ENCODE measurements at places on chromosomes 3 and 15.

DNA sequence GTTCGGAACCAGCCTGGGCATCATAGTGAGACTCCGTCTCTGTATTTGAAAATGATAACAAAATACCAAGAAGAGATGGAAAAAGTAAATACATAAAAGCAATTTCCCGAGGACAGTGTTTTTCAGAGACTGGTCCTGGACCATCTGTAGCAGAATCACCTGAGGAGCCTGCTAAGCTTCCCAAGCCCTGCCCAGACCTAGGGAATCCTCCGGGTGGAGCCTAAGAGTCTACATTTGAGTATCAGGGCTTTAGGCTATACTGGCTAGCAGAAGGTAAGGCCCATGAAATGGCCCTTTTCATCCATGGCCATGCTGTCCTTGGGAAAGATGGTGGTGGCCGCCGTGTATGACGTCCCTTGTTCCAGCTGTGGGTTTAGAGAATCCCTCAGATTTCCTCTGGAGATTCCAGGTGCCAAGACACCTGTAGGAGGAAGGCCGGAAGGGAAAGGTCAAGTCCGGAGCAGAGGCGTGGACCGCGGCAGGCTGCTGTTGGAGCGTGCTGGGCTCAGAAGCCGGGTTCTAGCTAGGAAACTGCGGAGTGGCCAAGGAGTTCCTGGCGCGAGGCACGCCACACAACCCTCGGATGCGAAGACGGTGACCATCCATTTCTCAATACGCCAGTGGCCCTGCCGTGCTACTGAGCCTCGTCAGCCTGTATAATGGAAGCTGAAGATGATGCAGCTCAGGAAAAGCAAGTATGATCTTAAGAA, 50.9 kb downstream of the TMEM44 start:
- DNase-seq, result no peak

DNA sequence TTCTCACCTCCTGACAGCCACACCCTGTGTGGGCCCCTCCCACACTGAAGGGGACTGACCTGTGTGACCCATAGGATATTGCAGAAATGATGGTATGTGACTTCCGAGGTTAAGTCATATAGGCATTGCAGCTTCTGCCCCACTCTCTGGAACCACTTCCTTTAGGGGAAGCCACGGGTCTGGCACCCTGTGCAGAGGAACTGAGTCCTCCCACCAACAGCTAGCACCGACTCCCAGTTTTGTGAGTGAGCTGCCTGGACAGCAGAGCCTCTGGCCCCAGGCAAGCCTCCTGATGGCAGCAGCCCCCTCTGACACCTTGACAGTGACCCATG, 24.6 kb upstream of the SLC6A6 start:
- no peak for DNase-seq

- DNase-seq, result no peak
Measured at GRCh38 chr3:192514754-192515663, 212.3 kb downstream of the FGF12 start.

- no peak for DNase-seq
Measured at GRCh38 chr3:71901645-71902044, 116.7 kb upstream of the PROK2 start.

DNA sequence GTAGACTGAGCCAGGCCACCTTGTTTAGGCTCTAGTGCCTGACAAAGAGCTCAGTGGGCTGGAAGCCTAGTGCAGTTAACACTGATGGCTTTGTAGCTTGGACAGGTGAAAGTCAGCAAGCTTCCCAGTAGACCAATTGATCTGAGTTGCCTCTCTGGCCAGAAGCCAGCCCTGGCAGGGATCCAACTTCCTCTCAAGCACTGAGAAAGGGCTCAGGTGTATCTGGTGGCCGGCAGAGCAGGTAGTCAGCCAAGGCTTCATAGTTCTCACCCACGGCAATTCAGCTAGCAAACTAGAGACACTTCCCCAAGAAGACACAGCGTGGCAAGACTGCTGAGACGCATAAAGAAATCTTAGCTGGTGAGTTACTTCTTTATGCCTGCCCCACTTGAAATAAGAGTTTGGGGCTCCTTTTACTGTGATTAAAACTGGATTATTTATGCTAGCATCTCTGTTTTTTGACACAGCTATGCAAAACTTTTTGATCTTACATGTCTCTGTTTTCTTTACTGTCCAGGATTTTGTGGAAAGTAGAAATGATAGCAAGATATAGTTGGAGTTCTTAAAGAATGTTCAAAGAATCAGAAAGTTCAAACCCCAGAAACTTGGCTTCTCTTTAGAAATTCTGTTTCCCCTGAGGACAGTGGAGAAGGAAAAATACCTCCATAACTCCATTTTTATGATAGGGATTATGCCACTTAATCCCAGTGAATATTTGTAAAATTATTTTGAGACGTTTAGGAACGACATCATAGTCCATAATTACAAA, 8.4 kb upstream of the CA12 start:
- no peak for DNase-seq

GRCh38 chr3:192060160-192060781, 599.3 kb downstream of the PYDC2 start:
- no peak for DNase-seq

DNA sequence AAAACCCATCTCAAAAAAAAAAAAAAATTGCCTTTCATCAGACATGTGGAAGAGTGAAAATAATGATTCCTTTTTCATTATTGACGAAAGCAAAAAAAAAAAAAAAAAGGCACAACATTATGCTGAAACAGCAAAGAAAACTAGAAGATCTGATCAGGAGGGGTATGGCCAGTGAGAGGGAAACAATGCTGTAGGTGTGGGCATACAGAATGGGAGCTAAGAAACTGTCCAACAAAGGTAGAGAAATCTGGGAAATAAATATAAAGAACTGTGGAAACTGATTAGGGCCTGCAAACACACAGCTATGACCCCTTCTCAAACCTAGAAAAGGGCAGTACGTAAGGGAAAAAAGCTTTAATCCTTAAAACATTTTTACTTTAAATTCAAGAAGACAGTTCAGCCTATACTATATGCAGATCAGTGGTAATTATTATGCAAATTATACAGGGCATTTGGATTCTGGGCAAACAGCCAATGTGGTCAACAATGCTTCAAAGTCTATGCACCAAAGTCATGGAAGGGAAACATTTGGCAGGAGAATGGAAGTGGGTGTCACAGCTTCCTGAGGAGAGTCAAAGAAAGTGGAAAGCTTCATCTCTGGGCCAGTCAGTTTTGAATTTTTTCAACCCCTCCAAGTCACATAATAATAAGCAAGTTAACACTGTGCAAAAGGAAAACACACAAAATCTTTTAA, 68.3 kb upstream of the SLC12A8 start:
- no peak for DNase-seq

DNA sequence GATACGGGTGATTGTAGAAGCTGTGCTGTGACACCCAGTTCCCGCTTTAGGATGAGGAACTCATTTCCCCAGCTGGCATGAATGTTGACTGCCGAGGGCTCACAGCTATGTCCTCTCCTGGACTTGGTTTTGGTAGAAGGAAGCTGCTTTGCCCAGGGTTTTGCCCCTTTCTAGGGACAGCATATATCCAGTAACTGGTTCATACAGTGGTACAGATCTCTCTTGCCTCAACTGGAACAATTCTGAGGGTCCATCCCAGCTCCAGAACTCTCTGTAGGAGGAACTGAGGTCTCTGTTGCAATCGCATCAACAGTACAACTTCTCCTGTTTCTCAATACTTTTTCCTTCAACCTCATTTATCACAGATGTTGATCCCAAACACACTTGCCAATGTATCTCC, 54.5 kb upstream of the FNDC3B start:
- DNase-seq, result no peak

GRCh38 chr15:39504808-39505207, 76.1 kb upstream of the THBS1 start:
- DNase-seq, result peak; percentile 66

GRCh38 chr3:24199775-24200247, 254.7 kb downstream of the NR1D2 start:
- peak; percentile 36 for DNase-seq

DNA sequence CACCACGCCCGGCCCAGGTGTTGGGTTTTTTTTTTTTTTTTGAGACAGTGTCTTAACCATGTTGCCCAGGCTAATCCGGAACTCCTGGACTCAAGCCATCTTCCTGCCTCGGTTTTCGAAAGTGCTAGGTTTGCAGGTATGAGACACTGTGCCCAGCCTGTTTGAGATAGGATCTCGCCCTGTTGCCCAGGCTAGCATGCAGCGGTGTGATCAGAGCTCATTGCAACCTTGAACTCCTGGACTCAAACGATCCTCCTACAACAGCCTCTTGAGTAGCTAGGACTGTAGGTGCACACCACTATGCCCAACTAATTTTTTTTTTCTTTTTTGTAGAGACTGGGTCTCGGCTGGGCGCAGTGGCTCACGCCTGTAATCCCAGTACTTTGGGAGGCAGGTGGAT, 20.3 kb upstream of the ITPKA start:
- DNase-seq, result no peak

DNA sequence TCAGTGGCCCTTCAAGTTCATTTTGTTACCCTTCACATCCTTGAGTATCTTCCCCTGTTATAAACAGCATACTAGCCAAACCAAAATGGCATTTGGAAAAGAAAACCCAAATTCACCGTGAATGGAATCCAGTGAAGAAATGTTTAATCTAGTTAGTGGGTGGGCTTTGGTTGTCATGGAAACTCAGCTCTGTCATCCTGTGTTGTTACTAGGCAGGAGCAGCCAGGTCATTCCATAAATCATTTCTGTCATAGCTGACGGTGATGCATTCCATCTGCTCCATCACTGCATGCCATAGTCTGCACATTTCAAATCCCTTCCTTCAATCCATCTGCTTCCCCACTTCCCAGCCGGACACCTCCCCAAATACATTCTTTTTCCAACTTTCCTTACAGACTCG, 140.4 kb upstream of the CGNL1 start:
- no peak for DNase-seq

DNA sequence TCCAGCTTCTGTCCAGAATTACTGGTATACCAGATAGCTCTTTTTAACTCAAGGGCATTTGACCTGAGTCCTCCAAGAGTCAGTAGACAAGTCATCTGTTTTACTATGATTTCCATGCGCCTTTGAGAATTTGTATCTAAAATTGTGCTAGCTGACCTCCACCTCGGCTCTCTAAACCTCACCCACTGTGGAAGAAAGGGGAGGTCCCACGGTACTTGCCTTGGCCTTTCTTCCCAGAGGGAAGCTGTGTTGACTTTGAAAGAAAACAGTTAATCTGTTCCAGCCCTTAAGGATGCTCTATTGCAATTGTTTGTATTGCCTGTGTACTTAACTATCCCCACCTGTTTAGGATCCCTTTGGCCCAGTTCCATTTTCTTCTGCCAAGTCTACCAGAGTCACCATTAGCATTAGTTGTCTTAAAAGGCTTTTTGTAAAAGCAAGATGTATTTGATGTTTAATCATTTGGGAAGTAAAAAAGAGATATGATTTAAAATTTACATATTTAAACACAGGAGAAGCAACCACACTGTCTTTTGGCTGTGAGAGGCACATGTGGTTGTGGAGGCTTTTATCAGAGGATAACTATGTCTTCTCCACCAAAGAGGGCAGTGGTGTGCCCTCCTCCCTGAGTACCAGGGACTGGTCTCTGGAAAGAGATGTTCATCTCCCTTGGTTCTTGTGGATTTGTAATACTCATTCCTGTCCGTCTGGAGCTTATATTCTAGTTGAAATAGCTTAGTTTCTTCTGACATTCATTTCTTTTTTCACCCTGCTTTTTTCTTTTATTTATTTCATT, 88.8 kb downstream of the CRTC3 start:
- no peak for DNase-seq

DNA sequence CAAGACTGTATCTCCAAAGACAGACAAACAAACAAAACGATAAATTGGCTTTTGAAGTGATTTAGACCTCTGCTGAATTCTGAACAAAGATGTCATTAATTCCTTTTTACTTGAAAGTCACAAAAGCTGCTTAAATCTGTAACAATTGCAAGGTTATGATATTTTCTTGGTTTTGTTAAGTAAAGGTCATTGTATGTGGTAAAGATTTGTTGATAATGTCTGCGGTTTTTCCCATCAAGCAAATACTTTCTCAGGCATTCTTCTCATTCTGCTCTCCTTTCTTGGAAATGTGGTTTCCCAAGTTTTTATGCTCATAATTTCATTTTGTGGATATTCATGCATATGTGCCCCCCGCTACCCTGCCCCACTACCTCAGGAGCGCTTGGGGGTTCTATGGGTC, 116.5 kb downstream of the SLMAP start:
- DNase-seq, result no peak

DNA sequence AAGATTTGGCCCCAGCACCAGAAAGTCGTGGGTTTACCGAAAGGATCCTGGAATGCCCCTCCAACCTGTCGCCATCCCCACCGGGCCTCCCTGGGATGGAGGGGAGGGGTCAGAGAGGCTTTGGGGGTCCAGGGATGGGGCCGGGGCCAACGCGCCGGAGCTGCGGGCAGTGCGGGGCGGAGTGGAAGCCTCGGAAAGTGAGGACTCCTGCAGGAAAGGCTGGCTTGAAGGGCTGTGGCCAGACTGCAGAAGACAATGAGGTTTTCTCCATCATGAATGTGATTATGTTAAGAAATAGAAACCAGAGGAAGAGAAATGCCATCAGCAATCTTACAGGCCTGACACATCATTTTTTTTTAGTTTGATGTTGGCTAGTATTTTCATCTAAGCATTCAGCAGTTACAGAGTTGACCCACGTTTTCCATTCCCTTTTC, 738 bp downstream of the YEATS2 start:
- no peak for DNase-seq

DNA sequence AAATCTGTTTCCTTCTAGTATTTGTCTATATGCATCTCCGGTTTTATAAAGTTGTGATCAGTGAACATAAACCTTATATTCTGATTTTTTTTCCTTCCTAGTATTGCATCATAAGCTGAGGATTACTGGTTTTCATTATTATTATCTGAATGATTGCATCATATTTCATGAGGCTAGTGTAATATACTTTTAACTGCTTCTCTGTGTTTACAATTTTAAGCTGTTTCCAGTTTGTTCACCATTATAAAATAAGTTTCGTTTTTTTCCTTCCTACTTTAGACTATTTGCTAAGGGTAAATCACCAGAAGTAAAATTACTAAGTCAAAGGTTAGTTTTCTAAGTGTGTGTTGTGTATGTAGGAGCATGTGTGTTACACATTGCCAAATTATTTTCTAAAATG, 20.2 kb downstream of the SEMA6D start:
- no peak for DNase-seq

DNA sequence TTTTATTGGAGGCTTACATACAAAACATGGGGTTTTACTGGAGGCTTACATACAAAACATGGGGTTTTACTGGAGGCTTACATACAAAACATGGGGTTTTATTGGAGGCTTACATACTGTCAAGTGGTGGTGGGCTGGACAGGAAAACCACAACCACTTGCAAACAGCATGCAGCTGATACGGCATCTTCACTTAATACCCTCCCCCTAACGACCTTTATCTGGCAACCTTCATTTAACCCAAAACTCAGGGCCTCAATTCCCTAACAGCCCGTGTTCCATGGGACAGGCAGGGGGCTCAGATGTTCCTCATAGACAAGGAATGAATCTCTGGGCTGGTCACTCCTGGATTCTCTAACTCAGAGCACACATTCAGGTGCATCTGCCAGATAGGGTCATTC, 137.1 kb downstream of the CD47 start:
- DNase-seq, result no peak

DNA sequence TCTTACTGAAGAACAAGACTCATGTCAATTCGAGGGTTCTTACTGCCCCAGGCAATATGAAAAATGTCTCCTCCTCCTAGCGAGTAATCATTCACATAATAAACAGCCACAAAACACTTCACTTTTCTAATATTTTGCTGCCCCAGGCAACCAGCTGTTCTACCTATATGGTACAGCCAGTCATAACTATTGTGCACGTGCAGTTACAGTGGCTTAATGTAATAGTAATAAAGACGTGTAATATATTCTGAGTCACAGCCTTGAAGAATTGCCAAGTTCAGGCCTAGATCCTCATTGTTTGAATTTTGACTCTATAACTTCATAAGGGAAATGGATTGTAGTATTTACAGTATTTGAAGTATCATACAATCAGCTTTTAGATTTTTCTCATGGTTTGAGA, 1250.0 kb upstream of the GBE1 start:
- DNase-seq, result no peak

Data from retinal pigment epithelial cell (primary cell).